Pons (tissue), 1 donor: ENCODE measurements at places on chromosomes 12 and 14.

DNA sequence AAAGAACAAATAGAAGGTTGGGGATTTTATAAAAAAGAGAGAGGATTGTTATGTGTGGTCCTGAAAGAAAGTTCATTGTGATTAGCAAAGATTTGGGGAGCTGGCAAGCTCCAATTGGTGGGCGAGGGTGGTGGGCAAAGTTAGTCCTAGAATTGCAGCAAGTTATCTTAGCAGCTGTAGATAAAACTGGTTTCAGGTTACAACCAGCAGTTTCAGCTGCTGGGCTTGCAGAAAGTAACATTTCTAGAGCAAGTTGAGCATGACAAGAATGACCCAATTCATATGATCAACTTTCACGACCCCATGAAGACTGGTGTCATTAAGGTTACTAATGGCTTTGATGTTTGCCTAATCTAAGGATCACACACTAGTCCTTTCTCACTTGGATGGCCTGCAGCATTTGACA lies 177.9 kb upstream of the NUDT4 start:
- no peak for DNase-seq

GRCh38 chr14:75634848-75635247 lies 25.8 kb downstream of the ERG28 start:
- no peak for DNase-seq

DNA sequence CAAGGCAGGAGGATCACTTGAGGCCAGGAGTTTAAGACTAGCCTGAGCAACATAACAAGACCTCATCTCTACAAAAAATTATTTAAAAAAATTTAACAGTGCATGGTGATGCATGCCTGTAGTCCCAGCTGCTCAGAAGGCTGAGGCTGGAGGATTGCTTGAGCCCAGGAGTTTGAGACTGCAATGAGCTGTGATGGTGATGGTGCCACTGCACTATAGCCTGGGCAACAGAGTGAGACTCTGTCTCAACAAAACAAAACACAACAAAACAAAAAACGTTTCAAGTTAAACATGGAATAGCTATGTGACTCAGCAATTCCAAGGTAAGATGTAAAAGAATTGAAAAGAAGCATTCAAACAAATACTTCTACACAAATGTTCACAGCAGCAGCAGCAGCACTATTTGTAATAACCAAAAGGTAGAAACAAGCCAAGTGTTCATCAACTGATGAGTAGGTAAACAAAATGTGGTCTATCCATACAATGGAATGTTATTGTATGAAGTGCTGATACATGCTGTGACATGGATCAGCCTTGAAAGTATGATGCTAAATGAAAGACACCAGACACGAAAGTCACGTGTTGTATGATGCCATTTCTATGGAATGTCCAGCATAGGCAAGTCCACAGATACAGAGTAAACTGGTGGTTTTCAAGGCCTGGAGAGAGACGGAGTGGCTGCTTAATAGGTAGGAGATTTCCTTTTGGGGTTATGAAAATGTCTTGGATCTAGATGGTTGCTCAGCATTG lies 31.4 kb downstream of the CFAP251 start:
- no peak for DNase-seq

DNA sequence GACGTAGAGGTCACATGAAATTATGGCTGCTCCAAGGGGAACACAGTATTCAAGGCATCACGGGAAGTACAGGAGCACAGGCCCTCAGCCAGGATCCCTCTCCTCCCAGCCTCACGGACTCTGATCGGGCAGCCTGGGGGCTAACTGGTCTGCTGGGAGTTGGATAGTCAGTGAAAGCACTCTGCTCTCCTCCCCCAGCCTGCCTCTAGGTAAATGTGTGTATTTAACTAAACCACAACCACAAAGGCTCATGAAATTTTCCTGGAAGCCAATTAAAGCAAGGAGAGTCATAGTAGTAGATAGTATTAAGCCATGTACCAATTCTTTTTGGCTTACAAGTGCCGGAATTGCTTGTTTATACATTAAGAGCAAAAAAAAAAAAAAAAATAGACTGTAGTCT lies 254.3 kb downstream of the MSRB3 start:
- no peak for DNase-seq

DNA sequence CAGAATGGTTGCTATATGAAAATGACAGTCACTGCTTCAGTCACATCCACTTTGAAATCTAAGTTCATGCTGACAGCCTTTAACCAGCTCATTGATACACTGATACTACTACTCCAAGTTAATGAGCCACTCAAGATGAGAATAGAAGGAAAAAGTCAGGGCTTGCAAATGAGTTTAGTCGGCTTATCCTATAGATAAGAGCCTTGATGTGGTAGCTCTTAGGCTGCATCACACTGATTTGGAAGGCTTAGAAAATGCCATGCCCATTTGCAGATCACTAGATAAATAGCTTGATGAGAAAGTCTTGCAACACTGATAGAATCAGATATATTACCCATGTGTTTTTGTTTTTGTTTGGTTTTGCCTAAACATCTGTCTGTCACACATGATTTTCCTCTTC lies 251.4 kb upstream of the ATXN7L3B start:
- DNase-seq, result no peak

- no peak for DNase-seq
These were observed 3.5 kb downstream of the LMO3 start for GRCh38 chr12:16602412-16602811.

- peak; percentile 50 for DNase-seq
These were observed 6.8 kb downstream of the FAM161B start for GRCh38 chr14:73943083-73943482.

- no peak for DNase-seq
These were observed 69.9 kb downstream of the MYRFL start for GRCh38 chr12:69894800-69895383.

DNA sequence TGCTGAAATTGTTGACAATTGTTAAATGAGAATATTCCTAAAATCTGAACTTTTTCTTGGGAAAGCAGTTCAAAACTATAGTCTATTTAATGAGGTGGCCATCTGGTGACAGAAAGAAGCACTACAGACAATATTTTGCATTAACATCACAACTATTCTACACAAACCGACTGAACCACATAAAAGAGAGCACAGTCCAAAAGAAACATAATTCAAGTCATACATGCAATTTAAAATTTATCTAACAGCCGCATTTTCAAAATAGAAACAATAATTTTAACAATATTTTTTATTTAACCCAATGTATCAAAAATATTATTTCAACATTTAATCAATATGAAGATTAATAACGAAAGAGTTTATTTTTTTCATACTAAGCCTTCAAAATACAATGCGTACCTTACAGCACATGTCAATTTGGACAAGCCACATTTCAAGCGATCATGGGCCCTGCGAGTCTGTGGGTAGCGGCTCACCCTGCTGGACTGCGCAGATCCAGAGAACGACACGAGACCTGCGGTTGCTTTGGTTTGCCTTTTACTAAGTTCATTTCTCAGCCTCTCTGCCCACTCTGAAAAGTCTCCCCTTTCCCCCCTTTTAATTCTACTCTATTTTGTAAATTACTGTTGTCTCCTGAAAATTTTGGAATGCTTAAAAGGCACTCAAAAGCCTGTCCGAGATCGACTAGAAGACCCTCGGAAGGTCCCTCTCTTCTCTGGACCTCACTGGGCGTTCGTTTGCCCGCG lies 947 bp upstream of the LRRC9 start:
- DNase-seq, result peak; percentile 59

DNA sequence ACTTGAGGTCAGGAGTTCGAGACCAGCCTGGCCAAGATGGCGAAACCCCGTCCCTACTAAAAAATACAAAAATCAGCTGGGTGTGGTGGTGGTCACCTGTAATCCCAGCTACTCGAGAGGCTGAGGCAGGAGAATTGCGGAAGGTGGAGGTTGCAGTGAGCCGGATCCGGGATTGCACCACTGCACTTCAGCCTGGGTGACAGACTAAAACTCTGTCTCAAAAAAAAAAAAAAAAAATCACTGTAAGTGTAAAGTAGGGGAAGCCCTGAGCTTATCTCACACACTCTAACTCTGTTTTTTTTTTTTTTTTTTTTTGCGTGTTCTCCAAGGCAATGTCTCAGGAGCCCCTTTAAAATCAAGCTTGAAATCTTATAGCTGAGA lies 421 bp upstream of the RBMS2 start:
- DNase-seq, result no peak

GRCh38 chr12:79717006-79717405 lies 26.2 kb upstream of the PAWR start:
- no peak for DNase-seq

DNA sequence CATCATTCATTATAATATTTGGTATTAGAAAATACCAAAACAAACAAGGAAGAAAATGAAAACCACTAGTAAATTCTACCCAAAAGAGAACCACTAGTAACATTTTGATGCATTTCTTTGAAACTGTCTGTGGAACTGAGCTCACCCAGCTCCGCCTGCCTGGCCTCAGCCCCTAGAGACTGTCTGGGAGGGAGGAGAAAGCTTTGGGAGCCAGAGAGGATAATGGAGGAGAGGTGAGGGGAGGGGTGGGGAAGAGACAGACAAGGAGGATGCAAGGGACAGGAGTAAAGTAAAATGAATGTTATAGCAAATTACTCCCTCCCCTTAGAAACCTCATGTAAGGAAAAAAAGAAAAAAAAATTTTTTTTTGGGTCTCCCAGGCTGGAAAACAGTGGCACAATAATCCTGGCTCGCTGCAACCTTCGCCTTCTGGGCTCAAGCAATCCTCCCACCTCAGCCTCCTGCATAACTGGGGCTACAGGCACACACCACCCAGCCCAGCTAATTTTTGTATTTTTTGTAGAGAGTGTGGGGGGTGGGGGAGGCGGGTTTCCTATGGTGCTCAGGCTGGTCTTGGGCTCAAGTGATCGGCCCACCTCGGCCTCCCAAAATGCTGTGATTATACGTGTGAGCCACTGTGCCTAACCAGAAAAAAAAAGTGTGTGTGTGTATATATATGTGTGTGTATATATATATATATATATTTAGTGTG lies 3.2 kb upstream of the MMP19 start:
- no peak for DNase-seq

DNA sequence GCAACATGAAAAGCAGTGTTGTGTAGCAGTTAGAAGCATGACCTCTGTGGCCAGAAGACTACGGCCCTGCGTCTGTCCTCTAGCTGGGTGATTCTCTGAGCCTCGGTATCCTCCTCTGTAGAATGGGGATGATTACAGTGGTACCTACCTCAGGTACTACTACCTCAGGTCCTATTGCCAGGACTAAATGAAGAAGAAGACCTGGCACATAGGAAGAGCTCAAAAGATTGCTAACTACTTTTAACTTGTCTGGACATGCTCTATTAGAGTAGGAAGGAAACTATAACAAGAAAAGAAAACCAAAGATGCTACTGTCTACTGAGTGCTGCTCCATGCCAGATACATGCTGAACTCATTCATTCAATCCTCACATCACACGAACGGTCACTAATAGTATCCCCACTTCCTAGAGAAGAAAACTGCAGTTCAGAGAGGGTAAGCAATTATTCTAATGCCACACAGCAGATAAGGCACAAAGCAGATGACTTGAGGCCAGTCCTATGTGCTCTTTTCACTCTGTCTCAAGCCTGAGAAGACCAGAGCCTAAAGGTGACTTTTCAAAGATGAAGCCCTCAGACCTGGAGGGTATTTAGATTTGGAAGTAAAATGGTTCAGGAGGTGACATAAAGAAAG lies 108.1 kb upstream of the HIF1A start:
- DNase-seq, result no peak

DNA sequence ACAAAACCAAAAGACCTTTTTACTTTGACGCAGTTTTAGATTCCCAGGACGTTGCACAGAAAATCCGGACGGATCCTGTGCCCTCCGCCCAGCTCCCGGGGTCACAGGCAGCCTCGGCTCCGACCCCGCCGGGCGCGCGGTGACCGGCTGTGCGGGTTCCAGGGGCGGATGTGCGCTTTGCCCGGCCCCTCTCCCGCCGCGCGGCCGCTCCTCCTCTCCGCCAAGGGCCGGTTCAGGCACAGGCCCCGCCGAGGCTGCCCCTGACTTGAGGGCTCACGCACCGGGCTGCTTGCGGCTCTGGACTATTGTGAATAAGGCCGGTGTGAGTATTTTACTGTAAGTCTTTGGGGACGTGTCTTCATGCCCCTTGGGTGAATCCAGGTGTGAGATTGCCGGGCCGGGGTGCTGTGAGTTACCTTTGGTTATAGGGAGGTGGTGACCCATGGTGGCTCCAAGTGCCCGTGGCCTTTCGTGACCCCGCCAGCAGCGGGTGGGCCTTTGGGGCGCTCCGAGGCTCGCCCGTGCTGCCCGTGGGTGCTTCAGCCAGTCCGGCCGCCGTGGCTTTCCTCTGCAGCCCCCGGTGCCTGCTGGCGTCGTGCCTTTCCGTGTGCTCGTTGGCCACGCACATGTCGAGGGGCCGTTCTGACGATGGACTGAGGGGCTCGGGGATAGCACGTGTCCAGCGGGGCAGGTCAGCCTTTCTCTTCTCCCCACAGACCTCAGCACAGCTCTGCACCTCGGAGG lies 45.9 kb downstream of the NOC4L start:
- DNase-seq, result no peak
